ENCODE measurements at places on chromosomes 1 and 21.

- no peak for DNase-seq
These were observed at the start of gene CASQ1 for GRCh38 chr1:160189649-160190625. Gene CASQ1, plus strand, starts transcription at chr1:160190575. Its CDS starts 177 bp downstream, at chr1:160190752.

DNA sequence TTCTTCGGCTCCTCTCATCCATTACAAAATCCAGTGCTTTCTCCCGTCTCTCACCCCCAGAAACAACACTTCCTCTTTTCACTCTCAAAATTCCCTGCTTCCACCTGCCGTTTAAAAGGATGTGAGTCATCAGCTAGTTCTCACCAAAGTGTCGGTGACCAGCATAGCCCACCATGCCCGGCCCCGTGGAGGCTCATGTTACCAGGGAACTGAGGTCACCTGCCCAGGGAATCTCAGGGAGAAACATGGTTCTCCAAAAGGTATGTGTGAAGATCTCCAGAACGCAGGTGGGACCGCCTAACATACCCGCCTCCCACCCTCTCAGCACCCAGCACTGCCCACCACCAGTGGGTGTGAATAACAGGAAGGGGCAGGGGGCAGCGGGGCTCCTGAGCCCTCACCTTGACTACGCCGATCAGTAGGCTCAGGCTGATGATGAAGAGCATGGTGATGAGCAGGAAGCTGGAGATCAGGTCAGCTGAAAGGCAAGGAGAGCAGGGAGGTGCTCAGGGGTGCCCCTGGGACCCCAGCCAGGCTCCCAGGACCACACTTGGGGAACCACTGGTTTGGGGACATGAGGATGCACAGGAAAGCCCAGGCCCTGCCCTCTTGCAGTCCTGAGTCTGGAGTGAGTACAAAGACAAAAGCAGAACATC, 16.2 kb downstream of the LAPTM5 start:
- DNase-seq = no peak

DNA sequence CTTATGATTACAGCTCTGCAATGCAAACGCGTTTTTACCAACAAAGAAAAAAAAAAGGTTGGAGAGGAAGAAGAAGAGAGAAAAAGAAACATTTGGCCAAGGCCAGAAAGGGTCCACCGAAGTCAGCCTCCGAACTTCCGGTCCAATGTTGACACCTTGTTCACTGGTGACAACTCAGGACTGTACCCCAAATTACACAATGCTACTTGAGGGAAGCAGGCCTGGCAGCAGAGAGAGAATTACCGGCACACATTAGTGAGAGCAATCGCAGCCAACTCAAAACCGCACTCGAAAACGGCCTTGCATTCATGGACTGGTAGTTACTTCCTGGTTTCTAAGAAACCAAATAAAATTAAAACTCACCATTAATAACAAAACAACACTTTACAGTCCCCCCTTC, 652.5 kb downstream of the KIF26B start:
- no peak for DNase-seq

GRCh38 chr21:34754690-34755647, 86.2 kb downstream of the CLIC6 start:
- no peak for DNase-seq

DNA sequence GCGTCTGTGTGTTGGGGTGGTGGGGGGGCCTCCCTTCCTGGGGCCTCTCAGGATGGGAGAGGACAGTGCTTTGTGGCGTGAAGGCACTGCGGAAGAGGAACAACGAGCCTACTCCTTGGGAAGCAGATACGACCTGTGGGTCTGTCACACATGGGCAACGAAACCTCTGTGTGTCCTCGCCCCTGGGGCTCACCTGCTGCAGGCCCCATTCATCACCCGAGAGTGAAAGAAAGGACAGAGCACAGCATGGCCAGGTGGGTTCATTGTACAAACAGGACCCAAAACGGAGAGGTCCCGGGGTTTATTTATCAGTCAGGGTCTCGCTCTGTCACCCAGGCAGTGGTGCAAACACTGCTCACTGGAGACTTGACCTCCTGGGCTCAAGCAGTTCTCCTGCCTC, 40.1 kb upstream of the LIN9 start:
- DNase-seq = no peak

- DNase-seq = no peak
These were observed 770 bp downstream of the NTNG1 start for GRCh38 chr1:107141491-107142126.

DNA sequence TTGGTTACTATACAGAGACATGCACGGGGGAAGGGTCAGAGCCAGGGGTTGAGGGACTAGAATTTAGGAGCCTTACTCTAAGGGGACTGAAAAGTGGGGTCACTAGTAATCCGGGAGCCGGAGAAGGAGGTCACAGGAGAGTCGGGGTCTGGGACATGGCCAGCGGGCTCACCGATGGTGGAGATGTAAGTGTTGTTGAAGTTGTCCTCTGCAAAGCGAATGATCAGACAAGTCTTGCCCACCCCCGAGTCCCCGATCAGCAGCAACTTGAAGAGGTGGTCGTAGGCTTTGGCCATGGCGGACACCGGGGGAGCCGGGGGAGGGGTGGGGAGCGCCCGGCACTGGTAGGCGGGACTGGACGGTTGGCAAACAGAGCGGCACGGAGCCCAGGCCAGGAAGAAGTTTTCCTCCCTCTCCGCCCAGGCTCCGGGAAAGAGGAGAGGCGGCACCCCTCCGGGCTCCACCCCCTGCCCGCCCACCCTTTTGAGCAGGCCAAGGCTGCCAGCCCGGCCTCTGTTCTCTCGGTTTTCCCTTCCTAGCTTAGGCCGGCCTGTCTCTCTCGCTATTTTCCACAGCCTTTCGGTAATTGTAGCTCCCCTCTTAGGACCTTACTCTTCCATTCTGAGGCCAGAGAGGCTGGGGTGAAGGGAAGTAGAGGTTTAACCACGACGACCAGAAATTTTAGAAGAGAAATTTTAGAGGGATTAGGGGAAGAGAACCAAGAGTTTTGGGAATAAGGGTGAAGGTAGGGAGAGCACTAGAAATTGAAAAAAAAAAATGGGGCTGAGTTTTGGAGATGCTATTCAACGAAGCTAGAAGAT, at the start of gene RAB13:
Gene RAB13, minus strand, starts transcription at position 399 of the 821 bp plus-strand sequence. Its CDS starts 103 bp downstream, at position 296.
- no peak for DNase-seq

DNA sequence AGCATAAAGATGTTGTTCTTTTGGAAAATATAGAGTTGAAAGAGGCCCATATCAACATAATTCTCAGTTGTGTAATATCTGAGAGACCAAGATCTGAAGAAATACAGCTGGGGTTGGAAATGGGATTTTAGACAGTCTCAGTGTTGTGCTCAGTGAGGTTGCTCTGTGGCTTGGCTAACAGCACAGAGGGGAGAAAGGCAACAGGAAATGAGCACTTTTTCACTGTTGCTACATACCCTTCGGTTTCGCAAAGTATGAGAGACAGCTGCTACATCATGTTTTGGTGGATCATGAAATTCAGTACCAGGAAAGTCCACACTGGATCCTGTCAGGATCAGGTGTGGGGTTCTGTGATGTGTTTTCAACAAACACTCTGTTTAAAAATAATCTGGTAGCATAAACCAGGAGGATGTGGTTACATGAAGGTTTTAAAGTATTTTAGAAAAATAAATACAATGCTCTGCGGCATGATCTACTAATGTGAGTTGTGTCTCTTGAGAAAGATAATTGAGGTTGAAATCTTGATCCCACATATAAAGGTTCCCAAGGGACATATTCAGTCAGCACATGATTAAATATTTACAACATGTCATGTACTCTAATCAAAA, 7.0 kb upstream of the GPR88 start:
- no peak for DNase-seq

DNA sequence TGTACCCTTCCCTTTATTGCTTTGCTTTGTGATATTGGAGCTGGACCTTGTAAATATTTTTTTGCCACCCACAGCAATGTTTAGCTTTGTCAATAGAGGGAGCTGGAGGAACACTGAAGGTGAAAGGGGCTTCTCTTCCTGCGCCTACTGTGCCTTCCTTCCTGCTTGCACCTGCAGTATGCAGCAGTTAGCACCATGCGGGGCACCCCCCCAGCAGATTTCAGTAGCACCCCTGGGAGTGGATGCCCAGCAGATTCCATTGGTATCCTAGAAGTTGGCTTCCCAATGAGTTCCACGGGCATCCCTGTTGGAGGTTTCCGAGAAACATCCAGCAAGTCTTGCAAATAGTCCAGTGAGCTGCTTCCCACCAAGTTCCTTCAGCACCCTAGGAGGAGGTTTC, 25.6 kb downstream of the S100A10 start:
- DNase-seq = no peak

DNA sequence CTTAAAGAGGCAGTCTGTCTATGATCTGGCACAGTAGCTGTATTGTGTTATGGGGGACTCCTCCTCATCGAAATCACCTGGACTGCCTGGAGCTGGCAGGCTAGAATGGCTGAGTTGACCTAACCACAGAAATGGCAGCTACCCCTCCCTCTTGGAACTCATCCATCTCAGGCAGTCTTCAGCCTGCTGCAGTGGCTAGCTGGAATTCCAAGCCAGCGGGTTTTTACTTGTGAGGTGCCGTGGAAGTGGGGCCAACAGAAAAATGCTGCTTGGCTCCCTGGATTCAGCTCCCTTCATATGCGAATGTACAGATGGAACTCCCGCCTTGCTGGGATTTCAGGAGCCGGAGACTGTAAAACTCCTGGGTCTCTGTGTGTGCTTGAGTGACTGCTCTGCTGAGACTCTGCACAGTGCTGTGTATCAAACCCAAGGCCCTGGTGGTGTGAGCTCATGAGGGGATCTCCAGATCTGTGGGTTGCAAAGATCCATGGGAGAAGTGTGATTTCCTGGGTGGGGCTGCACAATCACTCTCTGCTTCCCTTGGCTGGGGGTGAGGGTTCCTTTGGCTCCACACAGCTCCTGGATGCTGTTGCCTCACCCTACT, 316.9 kb downstream of the CTH start:
- no peak for DNase-seq

GRCh38 chr1:44170281-44170823, 28.9 kb upstream of the KLF18 start:
- DNase-seq = no peak
